Progenitor cell of endocrine pancreas (in vitro differentiated cells): ENCODE measurements at places on chromosomes 13 and 19. TPM values are rescaled to one million over a fixed set of nuclear protein-coding genes. Genes with fewer than 3 reads are reported as not detected.

DNA sequence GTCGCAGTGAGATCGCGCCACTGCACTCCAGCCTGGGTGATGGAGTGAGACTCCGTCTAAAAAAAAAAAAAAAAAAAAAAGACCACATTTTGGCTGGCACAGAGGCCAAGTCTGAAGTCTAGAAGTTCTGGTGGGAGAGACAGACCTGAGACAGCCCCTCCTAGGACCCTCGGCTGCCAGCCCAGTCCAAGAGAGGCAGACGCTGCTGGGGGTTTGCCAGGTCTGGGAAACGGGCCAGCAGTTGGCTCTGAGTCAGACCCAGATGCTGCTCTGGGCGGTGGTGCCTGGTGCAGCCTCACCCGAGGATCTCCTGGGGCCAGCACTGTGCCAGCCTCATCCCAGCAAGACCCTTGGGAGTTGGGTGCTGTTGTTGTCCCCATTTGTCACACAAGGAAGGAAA is 5.8 kb downstream of the FCHO1 start:
- no peak overlapping the region for H3K4me3 ChIP-seq
- no peak overlapping the region for H3K27ac ChIP-seq
- no peak for DNase-seq
- H3K36me3 ChIP-seq = no peaks in the 10 kb centered on the region
- no peaks in the 10 kb centered on the region for H3K4me1 ChIP-seq

- H3K4me3 ChIP-seq = no peak overlapping the region
- H3K36me3 ChIP-seq = no peaks in the 10 kb centered on the region
- DNase-seq = no peak
- peak overlapping the region; percentile 82 for H3K27ac ChIP-seq
- H3K27me3 ChIP-seq = no peaks in the 10 kb centered on the region
- peaks cover 44% of the 10 kb centered on the region for H3K4me1 ChIP-seq
Measured at GRCh38 chr13:34162544-34162933, 344.6 kb downstream of the RFC3 start.

GRCh38 chr19:39518975-39519374 is 4.0 kb downstream of the SELENOV start:
- DNase-seq = no peak
- H3K4me3 ChIP-seq = no peak overlapping the region

GRCh38 chr13:26213345-26213744 is 8.8 kb downstream of the RNF6 start:
- no peak overlapping the region for H3K4me3 ChIP-seq
- no peaks in the 10 kb centered on the region for H3K27me3 ChIP-seq
- H3K4me1 ChIP-seq = no peaks in the 10 kb centered on the region
- H3K36me3 ChIP-seq = peaks cover 24% of the 10 kb centered on the region
- H3K27ac ChIP-seq = no peak overlapping the region

DNA sequence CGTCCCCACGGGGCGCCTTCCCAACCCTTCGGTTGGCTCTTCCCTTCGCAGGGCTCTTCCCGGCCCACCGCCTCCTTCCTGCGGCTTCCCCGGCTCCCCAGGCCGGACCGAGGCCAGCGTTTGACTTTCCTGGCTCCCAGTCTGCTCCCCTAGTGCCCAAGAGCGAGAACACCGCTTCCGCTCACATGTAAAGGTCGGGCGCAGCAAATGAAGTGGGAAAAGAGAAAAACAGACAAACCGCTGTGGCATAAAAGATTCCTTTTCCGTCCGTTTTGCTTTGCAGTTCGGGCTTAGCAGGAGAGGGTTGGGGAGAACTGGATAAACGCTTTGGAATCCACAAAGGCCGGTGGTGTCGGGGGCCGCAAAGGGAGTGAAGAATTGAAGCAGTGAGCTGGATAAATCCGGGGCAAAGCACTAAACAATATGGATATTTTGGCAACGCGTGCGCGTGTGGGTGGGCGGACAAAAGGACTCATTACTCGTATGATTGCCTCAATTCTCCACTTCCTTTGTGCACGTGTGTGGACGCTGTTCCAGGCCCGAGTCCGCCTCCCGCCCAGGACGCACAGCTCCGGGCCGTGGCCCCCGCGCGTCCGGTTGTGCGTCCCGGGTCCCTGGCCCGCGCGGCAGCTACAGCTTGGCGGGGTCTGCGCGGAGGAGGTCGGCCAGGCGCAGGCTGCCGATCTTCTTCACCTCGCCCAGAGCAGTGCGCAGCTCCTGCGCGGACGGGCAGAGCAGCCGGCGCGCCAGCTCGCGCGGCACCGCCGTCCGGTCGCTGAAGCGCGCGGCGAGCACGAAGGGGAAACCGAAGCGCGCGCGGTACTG is 8.6 kb upstream of the CDX2 start:
- DNase-seq = no peak
- H3K4me1 ChIP-seq = peaks cover 21% of the 10 kb centered on the region
- H3K36me3 ChIP-seq = no peaks in the 10 kb centered on the region

GRCh38 chr13:80901111-80901510 is 560.2 kb upstream of the SPRY2 start:
- no peak for DNase-seq
- H3K4me3 ChIP-seq = no peak overlapping the region
- no peak overlapping the region for H3K27ac ChIP-seq
- H3K4me1 ChIP-seq = no peaks in the 10 kb centered on the region
- H3K36me3 ChIP-seq = no peaks in the 10 kb centered on the region
- no peaks in the 10 kb centered on the region for H3K27me3 ChIP-seq

DNA sequence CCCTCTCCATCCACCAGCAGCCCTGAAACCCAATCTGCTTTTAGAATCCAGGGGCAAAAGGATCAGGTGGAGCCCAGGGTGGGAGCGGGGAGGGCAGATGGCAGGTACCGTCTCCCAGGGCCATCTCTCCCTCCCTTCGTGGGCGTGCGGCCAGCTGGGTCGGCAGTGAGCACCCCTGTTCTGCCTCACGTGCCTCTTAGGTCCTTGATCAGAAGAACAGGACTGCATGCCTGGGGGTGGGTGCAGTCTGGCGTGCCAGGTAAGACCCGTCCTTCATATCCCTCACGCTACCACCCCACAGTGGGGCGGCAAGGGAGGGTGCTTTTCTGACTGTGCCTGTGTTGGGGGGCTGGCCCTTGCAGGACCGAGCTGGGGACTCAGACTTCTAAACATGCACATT is 2.0 kb downstream of the SLC8A2 start:
- peaks cover 55% of the 10 kb centered on the region for H3K27me3 ChIP-seq
- H3K27ac ChIP-seq = no peak overlapping the region
- H3K4me1 ChIP-seq = peaks cover 6% of the 10 kb centered on the region
- no peak overlapping the region for H3K4me3 ChIP-seq
- no peak for DNase-seq
- H3K36me3 ChIP-seq = no peaks in the 10 kb centered on the region

DNA sequence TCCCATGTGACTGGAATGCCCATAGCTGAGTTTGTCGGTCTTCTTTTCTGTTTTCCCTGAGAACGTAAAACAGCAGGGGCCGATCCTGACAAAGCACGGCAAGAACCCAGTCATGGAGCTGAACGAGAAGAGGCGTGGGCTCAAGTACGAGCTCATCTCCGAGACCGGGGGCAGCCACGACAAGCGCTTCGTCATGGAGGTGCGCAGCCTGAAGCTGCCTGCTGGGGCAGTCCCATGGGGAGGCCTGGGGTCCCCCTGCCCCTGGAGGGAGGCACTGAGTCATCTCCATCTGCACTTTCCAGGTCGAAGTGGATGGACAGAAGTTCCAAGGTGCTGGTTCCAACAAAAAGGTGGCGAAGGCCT is 18.2 kb upstream of the QTRT1 start:
- no peak for DNase-seq
- peak overlapping the region; percentile 29 for H3K27ac ChIP-seq
- H3K4me3 ChIP-seq = no peak overlapping the region
- no peaks in the 10 kb centered on the region for H3K27me3 ChIP-seq
- H3K4me1 ChIP-seq = no peaks in the 10 kb centered on the region

GRCh38 chr13:60016229-60016628 is 147.5 kb downstream of the DIAPH3 start:
- no peaks in the 10 kb centered on the region for H3K27me3 ChIP-seq
- no peak overlapping the region for H3K27ac ChIP-seq
- H3K36me3 ChIP-seq = no peaks in the 10 kb centered on the region
- DNase-seq = no peak

- no peak overlapping the region for H3K27ac ChIP-seq
- H3K27me3 ChIP-seq = no peaks in the 10 kb centered on the region
- peaks cover 2% of the 10 kb centered on the region for H3K36me3 ChIP-seq
- no peak for DNase-seq
- peaks cover 2% of the 10 kb centered on the region for H3K4me1 ChIP-seq
Measured at GRCh38 chr19:2627855-2628254, 74.6 kb downstream of the GNG7 start.

DNA sequence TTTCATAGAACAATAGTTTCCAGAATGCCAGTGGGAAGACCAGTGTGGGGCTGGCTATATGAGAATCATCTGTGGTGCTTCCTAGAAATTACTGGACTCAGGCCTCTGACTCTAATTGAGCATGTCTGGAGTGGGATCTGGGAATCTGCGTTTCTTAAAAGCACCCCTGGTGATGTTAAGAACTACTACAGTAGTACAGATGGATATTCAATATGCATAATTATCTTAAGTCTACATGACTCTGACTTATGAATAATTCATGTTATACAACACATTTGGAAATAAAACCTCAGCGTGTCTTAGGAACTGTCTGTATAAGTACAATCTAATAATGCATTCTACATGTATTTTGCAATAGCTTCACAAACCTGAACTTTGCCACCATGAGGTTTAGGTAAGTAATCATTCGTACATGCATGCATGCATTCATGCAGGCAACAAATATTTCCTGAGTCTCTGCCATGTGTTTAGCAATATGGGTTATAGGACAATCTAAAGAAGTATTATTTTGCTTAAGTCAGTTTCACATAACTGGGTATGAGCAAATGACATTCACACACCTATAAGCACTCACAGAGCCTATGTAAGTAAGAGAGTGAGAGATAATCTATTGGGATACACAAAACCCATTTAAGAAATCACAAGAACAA is 62.0 kb downstream of the EPSTI1 start:
- H3K27me3 ChIP-seq = no peaks in the 10 kb centered on the region
- peaks cover 4% of the 10 kb centered on the region for H3K4me1 ChIP-seq
- H3K36me3 ChIP-seq = no peaks in the 10 kb centered on the region
- H3K27ac ChIP-seq = no peak overlapping the region
- no peak overlapping the region for H3K4me3 ChIP-seq

DNA sequence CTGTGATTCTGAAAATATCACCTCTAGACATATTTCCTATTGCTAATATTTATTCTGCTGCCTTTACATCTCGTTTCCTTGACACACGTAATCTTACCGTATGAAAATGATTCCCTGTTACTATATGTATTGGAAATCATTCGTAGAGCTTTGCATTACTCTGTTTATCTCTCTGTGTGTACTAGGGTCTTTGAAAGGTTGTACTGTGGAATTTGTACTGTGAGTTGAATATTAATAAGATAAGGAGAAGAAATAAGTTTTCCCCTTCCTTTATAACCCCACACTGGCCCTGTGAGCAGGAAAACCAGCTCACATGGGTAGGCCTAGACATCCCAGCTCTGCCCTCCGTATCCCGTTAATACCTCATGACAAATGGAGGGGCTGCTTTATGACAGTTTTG is 354.9 kb downstream of the KLF5 start:
- no peaks in the 10 kb centered on the region for H3K27me3 ChIP-seq
- peaks cover 20% of the 10 kb centered on the region for H3K4me1 ChIP-seq
- no peaks in the 10 kb centered on the region for H3K36me3 ChIP-seq
- no peak for DNase-seq
- no peak overlapping the region for H3K4me3 ChIP-seq
- peak overlapping the region; percentile 18 for H3K27ac ChIP-seq

DNA sequence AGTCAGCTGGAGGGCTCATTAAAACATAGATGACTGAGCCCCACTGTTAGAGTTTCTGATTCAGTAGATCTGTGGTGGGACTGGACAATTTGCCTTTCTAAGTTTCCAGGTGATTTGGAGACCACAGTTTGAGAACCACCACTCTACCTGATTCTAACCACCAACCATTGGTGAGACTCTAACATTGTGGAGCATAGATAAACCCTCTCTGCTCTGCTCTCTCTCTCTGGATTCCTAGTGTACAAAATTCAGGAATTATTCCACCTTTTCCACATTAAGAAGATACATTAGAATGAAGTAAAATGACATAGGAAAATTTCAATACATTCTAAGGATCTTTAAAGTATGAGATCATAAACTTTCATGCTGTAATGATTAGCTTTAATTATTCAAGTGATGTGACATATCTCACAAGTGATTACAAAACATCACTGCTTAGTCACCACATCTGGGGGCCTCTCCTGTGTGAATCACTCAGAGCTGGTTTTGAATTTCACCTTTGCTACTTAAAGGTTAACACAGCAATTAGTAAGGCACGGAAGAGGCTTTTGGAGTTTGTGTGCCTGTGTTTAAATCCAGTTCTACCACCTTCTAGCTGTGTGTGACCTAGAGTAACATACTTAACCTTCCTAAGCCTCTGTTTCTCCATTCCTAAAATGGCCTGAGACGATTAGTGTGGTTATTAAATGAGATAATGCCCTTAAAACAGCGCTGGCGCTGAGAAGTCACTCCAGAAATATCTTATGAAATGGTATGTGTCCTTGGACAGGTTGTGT is 78.5 kb upstream of the NBEA start:
- no peaks in the 10 kb centered on the region for H3K27me3 ChIP-seq
- H3K36me3 ChIP-seq = no peaks in the 10 kb centered on the region
- H3K27ac ChIP-seq = no peak overlapping the region
- H3K4me1 ChIP-seq = peaks cover 6% of the 10 kb centered on the region

DNA sequence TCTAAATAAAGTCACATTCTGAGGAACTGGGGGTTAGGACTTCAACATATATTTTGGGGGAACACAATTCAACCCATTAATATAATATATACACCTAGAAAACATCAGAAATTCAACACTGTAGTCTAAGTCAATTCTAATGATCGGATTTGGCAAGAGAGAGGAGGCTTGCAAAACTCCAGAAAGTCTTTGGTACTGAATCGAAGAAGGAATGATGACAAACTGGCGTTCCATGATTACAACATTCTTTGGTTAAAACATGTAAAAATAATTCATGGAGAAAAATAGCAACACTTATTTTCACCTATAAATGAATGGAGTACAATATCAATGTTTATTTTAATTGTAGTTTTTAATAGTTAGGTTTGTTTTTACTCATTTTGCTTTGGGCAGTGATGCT is 62.4 kb downstream of the MBNL2 start:
- DNase-seq = no peak
- no peaks in the 10 kb centered on the region for H3K27me3 ChIP-seq
- peaks cover 19% of the 10 kb centered on the region for H3K4me1 ChIP-seq
- H3K36me3 ChIP-seq = peaks cover 13% of the 10 kb centered on the region
- H3K4me3 ChIP-seq = no peak overlapping the region

GRCh38 chr19:48496959-48497727 is 14.5 kb downstream of the LMTK3 start:
- H3K27ac ChIP-seq = peak overlapping the region; percentile 52
- peaks cover 7% of the 10 kb centered on the region for H3K4me1 ChIP-seq
- peaks cover 31% of the 10 kb centered on the region for H3K27me3 ChIP-seq
- no peak for DNase-seq

GRCh38 chr19:39264306-39265290 is 3.6 kb upstream of the IFNL2 start:
- DNase-seq = no peak
- peaks cover 5% of the 10 kb centered on the region for H3K4me1 ChIP-seq
- no peak overlapping the region for H3K4me3 ChIP-seq
- no peak overlapping the region for H3K27ac ChIP-seq
- no peaks in the 10 kb centered on the region for H3K36me3 ChIP-seq
- H3K27me3 ChIP-seq = peaks cover 69% of the 10 kb centered on the region

- no peak overlapping the region for H3K27ac ChIP-seq
- no peak overlapping the region for H3K4me3 ChIP-seq
- no peaks in the 10 kb centered on the region for H3K4me1 ChIP-seq
- H3K27me3 ChIP-seq = peaks cover 43% of the 10 kb centered on the region
Measured at GRCh38 chr19:28905996-28906395, 307.0 kb downstream of the UQCRFS1 start.

Gene FCER2
- total RNA-seq = not detected in 2 replicates

Gene ZNF772
- 7.3 and 10.1 TPM in 2 replicates for total RNA-seq

Gene CYP2A6
- not detected in 2 replicates for total RNA-seq

Gene MEDAG
- total RNA-seq = not detected in 2 replicates

Gene TNFRSF19
- total RNA-seq = 19.0 and 28.1 TPM in 2 replicates

Gene C19orf85
- not detected in 2 replicates for total RNA-seq

Gene CILP2
- total RNA-seq = 2.4 and 2.6 TPM in 2 replicates

Gene NFIX
- 0.46 and 0.51 TPM in 2 replicates for total RNA-seq

Gene KLK14
- total RNA-seq = 0.62 and 0.89 TPM in 2 replicates

Gene FFAR2
- 1.2 and 1.9 TPM in 2 replicates for total RNA-seq
